T follicular helper cell (primary cell): ENCODE measurements at places on chromosomes 6 and 20.

- DNase-seq: no peak
These were observed 130.9 kb upstream of the DEFB112 start for GRCh38 chr6:50180646-50181045.

DNA sequence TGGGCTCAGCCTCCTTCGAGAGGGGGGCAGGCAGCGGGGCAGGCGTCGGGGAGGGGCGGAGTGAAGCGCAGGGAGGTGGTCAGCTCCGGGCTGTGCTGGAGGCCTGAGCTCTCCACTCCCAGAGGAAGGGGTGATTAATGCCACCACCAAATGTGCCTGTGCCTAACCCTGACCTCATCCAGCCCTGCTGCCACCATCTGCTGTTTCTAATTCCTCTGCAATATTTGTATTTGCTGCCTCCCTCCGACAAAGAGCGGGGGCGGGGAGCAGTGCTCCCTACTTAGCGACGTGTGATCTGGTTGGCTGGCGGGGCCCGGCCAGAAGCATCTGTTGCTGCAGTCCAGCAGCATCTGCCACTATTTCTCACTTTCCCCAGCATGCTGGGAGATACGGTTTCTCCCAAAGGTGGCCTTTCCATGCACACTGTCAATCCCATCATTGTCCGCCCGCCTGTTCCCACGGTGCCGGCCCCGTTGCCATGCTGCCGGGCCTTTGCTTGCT lies 47.0 kb downstream of the DLL1 start:
- DNase-seq: no peak

- no peak for DNase-seq
These were observed 890.0 kb upstream of the CITED2 start for GRCh38 chr6:140264431-140264830.

- no peak for DNase-seq
These were observed 46.3 kb upstream of the BTN3A2 start for GRCh38 chr6:26318459-26319404.

- no peak for DNase-seq
These were observed 476.8 kb upstream of the SOX4 start for GRCh38 chr6:21116736-21117135.

DNA sequence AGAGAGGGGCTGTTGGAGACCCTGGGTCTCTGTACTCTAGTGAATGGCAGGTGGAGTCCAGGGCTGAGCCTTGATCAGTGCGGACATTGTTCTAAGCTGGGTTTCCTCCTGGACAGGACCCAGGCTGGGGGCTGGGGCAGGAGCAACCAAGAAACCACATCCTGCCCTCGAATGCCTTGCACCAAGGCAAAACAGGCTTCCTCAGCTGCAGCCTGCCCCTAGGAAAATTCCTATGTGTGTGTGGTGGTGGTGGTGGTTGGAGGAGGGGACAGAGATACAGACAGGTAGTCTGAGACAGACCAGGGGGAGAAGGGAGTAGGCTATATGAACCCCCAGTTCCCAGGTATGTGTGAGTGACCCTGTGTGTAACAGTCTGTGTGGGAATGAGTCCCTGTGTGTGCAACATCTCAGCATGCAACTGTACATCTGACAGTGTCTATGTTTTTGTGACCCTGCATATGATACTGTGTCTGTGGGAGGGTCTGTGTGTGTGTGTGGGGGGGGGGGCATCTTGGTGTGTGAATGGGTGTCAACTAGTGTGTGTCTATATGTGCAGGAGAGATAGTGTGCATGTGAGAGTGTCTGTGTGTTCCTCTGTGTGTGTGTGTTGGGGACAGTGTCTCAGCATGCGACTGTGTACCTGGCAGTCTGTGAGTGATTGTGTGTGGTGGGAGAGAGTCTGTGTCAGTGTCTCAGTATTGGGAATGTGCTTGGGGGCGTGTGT lies 3.0 kb downstream of the GLP1R start:
- DNase-seq: no peak

DNA sequence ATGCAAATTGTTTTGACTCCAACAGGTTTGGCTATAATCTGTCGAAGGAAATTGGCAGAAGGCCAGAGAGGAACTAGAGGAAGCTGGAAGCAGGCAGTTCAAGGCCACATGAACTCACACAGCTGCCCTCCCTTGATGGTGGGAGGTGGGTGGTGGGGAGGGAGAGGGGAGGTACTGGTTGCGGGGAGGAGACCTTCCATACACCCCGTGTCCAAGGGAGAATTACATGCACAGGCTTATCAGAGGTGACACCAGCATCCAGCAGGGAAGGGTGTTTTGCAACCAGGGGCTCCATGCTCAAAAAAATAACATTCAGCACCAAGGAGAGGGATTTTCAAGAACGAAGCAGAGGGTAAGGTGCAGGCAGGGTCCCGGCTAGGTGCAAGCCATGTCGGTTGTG lies 9.1 kb downstream of the PRND start:
- no peak for DNase-seq

GRCh38 chr6:136947037-136947436 lies 24.9 kb downstream of the SLC35D3 start:
- DNase-seq: no peak

GRCh38 chr20:59273739-59274357 lies 26.6 kb upstream of the EDN3 start:
- DNase-seq: no peak

GRCh38 chr6:161772176-161772575 lies 498.3 kb upstream of the AGPAT4 start:
- no peak for DNase-seq

GRCh38 chr6:92922216-92922806 lies 497.0 kb downstream of the EPHA7 start:
- DNase-seq: no peak

DNA sequence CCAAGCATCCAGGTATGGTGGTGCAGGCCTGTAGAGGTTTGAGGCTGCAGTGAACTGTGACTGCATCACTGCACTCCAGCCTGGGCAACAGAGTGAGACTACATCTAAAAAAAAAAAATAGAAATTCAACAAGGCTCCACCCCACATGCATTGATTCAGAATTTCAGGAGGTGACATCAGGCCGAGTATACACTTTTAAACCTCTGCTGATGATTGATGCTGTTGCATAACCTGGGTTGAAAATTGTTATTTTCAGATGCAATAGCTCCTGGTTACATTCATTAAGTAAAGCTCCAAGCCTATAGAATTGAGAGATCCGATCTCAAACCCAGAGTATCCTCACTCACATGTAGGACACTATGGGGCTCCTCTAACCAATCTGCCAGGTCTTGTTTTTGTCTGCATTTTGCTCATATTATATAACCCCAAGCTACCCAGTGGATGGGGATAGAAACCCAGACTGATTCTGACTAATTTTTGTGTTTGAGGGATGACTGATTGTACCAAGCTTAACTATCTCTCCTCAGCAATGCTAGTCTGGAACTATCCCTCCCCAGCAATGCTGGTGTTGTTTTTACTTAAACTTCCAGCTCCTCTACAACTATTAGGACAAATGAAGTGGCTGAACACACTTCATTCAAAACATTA lies 123.5 kb upstream of the PREP start:
- no peak for DNase-seq

- no peak for DNase-seq
These were observed 179.2 kb upstream of the PHACTR1 start for GRCh38 chr6:12537389-12537788.

- no peak for DNase-seq
These were observed 70.8 kb downstream of the NDUFAF5 start for GRCh38 chr20:13855613-13856012.

GRCh38 chr6:100479179-100480035 lies 14.7 kb upstream of the SIM1 start:
- DNase-seq: no peak

DNA sequence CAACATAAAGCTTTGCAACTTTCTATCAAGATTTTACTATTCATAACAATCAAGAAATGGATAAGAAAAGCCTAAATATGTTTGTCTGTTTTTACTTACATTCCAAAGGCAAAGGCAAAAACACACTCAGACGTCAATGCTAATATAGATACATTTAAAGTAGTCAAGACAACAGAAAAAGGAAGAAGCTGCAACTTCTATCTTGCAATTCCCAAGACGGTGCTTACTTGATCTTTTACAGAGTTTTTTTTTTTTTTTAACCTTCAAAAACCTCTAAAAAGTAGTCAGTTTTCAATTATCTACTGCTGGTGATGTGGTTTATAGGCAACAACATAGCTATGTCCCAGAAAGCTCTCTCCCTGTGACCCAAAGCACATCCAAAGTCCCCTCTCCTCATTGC lies 58.1 kb downstream of the EPB41L2 start:
- no peak for DNase-seq

GRCh38 chr20:54351371-54352136 lies 123.8 kb upstream of the DOK5 start:
- DNase-seq: no peak

GRCh38 chr6:167856999-167857660 lies 30.4 kb downstream of the AFDN start:
- DNase-seq: no peak

- no peak for DNase-seq
These were observed 118.5 kb downstream of the GFRAL start for GRCh38 chr6:55445648-55446204.

- no peak for DNase-seq
These were observed 126.8 kb downstream of the SNX5 start for GRCh38 chr20:17841751-17842215.

DNA sequence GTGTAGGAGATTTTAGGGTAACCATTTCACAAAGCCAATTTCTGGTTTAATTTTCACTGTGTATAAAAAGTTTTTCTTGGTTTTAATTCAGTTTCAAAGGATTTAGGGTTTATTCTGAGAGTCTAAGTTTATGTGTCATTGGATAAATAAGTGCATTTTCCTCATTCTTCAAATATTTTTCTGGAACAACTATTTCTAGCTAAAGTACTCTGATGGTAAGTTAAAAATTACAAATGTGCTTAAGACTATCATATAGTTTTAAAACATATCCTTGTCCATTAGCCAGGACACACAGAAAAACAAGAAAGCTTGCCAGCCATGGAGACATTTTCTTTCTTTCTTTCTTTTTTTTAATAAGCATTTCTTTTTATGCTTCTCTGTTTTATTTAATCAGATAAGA lies 333.0 kb downstream of the RFPL4B start:
- no peak for DNase-seq

GRCh38 chr6:143993965-143994646 lies 14.0 kb downstream of the PLAGL1 start:
- DNase-seq: no peak

GRCh38 chr6:154689493-154690255 lies 43.5 kb upstream of the SCAF8 start:
- no peak for DNase-seq

DNA sequence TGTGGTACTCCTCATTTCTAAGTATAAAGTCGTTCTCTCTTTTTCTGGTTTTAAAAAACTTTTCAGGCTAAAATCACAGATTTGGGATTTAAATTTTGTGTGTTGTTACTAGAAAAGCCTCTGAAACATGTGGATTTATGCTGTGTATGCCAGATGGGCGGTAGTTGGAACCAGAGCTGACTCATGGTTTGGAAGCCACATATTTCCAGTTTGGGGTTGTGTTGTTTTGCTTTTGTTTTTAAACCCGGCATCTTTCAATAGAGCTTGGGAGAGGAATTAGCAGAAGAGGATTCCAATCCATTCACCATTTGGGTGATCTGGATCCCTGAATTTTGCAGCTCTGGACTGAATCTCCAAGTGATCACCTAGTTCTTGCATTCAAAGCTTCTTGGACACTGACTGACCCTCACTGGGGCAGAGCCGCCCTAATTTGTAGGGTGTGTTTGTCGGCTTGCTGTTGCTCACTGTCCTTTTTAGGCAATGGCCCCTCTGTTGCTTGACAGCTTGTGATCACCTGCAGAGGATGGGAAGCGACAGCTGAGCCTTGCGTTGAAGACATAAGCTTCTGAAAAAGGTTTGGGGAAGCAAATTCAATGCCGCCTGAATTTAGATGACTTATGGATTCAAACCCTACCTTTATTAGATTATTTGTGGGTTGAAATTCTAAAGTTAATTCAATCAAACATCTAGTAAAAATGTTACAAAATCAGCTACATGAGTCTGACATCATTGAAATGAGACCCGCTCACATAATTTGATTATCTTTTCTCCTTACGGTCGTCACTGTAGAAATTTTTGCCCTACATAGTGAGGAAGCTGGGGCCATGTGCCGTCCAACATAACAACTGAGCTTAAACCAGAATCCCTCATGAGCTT lies 79.9 kb upstream of the CD83 start:
- no peak for DNase-seq

GRCh38 chr6:107564589-107564951 lies 74.7 kb downstream of the SOBP start:
- DNase-seq: no peak

GRCh38 chr6:144214029-144214428 lies 63.7 kb downstream of the STX11 start:
- no peak for DNase-seq

GRCh38 chr6:125301435-125302391 lies at the start of gene HDDC2:
HDDC2 (minus strand) TSS chr6:125301967; CDS start chr6:125301932, 35 bp downstream.
- peak; percentile 9 for DNase-seq

- DNase-seq: no peak
These were observed 2.5 kb upstream of the FKBP5 start for GRCh38 chr6:35691027-35691824.

DNA sequence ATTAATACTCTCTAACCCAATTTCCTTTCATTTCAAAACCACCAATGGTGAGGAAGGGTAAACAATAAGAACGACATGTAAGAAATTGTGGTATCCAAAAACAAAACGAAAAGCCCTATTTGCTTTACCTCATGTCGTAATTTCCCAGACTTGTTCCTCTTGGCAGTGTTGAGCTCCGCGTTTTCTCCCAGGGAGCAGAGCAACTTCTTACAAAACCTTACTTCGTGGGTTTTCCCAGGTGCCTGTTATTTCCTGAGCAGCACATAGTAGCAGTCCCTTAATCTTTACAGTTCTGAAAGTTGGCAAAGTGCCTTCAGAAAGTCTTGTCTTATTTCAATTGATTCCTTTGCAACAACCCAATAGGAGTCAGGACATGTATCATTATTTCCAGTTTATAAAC lies 207.9 kb upstream of the MARCKS start:
- DNase-seq: no peak

- peak; percentile 16 for DNase-seq
These were observed 46.0 kb upstream of the PTPN1 start for GRCh38 chr20:50464026-50464724.

GRCh38 chr20:41131594-41132387 lies 5.6 kb upstream of the PLCG1 start:
- DNase-seq: no peak

DNA sequence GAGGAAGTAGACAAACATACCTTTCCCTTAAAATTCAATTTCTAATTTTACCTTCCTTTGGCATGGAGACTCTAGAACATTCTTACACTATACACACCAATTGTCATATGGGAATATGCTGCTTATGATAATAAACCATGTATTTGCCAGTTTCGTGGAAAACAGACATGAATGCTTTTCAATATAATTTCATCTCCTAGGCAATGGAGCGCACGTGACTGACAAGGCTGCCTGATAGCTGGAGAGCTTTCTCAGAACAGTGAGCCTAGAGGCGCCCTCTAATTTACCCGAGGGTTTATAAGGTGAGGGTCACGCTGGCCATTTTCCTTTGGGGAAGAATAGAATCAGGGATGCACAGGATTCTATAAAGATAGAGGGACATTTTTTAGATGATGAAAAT lies 56.5 kb downstream of the PRR18 start:
- no peak for DNase-seq

GRCh38 chr6:100126790-100127484 lies 132.9 kb upstream of the MCHR2 start:
- no peak for DNase-seq

GRCh38 chr6:143721642-143722041 lies 43.9 kb downstream of the PHACTR2 start:
- no peak for DNase-seq

GRCh38 chr20:55544638-55545037 lies 460.7 kb downstream of the CBLN4 start:
- no peak for DNase-seq
